ENCODE measurements at places on chromosomes 7 and 10.

- H3K4me3 ChIP-seq = peak overlapping the region; percentile 25
- peaks cover 30% of the 10 kb centered on the region for H3K4me1 ChIP-seq
- no peaks in the 10 kb centered on the region for H3K27me3 ChIP-seq
- peak overlapping the region; percentile 76 for H3K27ac ChIP-seq
- no peaks in the 10 kb centered on the region for H3K36me3 ChIP-seq
Observed at GRCh38 chr7:151851782-151852181, 25.1 kb downstream of the PRKAG2 start.

GRCh38 chr7:103380395-103381191 is 33.1 kb downstream of the PSMC2 start:
- no peak overlapping the region for H3K4me3 ChIP-seq
- no peak for DNase-seq
- H3K27me3 ChIP-seq = peaks cover 5% of the 10 kb centered on the region
- H3K36me3 ChIP-seq = no peaks in the 10 kb centered on the region
- no peaks in the 10 kb centered on the region for H3K4me1 ChIP-seq

DNA sequence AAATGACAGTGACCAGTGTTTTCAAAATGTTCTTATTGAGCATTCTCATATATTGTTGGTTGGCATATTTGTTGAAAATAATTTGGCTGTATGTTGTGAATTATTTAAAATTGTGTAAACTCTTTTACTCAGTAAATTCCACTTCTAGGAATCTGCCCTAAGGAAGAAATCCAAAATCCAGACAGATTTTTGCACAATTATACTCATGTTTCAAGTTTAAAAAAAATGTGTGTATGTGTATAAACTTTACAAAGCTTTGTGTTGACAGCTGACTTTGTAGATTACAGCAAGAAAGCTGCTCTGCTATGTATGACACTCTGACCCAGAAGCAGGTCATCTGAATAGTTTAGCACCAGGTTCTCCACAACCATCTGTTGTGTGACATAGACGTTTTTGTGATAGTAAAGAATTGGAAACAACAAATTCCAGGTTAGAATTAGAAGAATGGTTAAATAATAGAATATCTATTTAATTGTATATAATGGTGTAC is 21.6 kb downstream of the KIFBP start:
- H3K27me3 ChIP-seq = no peaks in the 10 kb centered on the region
- H3K4me1 ChIP-seq = no peaks in the 10 kb centered on the region
- DNase-seq = no peak

DNA sequence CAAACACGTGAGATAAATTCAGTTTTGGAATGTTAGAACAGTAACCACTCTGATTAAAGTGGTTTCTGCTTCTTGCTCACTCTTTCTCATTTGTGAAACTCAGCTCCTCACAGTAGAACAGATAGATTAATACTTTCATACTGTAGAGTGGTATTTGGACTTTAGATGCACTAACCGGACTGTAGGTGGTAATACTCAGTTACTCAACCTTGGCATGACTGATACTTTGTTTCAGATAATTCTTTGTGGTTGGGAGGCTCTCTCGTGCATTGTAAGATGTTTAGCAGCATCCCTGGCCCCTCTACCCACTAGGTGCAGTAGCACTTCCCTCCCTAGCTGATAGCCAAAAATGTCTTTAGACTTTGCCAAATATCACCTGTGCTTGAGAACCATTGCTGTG is 37.6 kb downstream of the MCU start:
- H3K4me3 ChIP-seq = no peak overlapping the region
- no peaks in the 10 kb centered on the region for H3K36me3 ChIP-seq
- H3K27ac ChIP-seq = no peak overlapping the region
- H3K4me1 ChIP-seq = no peaks in the 10 kb centered on the region
- DNase-seq = no peak
- no peaks in the 10 kb centered on the region for H3K27me3 ChIP-seq

DNA sequence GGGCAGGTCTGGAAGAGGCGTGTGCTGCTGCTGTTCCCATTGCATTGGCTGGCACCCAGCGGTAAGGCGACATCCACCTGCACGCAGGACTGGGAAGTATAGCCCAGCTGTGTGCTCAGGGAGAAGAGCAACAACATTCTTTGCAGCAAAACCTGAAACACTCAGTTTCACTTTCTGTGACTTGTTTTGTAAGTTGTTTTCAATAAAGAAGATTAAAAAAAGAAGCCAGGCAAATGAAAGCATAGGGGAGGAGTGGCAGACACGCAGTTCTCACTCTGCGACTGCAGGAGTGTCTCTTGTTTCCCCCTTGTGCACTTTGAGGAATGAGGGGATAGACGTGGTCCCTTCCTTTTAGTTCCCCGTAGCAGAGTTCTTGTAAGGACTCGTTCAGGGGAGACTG is 5.8 kb downstream of the FBH1 start:
- H3K36me3 ChIP-seq = peaks cover 26% of the 10 kb centered on the region
- no peak overlapping the region for H3K27ac ChIP-seq
- DNase-seq = no peak
- H3K4me3 ChIP-seq = no peak overlapping the region
- H3K4me1 ChIP-seq = peaks cover 24% of the 10 kb centered on the region

DNA sequence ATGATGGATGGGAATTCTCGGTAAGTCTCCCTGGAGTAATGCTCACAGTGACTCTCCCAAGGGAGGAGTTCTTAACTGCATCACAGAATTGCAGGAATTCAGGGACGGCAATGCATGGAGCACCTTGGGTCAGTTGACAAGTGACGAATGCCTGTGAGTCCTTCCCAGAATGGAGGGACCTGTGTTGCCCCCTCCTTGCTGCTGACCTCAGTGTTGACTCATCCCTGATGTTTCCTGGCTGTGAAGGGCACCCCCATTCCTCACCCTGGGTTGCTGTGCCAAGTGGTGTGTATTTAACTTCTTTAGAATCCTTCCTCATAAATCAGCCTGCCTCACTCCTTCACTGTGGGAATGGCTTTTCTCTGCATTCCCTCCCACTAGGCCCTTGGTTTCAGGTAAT is 98.9 kb downstream of the LRMDA start:
- no peak overlapping the region for H3K27ac ChIP-seq
- no peaks in the 10 kb centered on the region for H3K36me3 ChIP-seq
- no peaks in the 10 kb centered on the region for H3K4me1 ChIP-seq
- DNase-seq = no peak
- H3K27me3 ChIP-seq = no peaks in the 10 kb centered on the region

DNA sequence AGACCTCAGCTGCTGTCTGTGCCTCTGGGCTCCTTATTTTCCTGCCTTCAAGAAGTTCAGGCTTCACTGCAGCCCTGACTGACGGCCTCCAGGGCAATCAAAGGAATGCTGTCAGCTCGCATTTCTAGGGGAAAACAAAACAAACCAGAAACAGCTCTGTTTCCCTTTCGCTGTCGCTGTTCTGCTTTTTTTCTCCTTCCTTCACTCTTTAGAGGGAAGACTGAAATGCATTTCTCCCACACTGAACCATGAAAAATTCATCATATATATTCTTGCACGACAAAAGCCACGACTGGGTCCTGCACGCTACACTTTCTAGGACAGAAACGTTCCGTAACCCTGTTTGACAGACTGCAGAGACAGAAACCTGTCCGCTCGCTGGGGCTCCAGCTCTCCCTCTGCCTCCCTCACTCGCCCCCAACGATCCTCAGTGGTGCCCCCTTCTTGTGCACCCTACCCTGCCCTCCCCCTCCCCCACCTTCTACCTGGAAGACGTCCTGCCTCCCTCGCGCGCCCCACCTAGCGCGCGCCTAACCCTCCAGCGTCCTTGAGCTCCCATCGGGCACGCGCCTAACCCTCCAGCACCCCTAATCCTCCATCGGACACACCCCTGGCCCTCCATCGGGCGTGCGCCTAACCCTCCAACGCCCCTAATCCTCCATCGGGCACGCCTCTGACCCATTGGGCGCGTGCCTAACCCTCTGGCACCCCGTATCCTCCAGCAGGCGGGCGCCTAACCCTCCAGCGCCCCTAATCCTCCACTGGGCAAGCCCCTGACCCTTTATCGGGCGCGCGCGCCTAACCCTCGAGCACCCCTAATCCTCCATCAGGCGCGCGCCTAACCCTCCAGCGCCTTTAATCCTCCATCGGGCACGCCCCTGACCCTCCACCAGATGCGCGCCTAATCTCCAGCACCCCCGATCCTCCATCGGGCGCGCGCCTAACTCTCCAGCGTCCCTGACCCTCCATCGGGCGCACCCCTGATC is 37.1 kb downstream of the SVOPL start:
- H3K36me3 ChIP-seq = no peaks in the 10 kb centered on the region
- H3K4me1 ChIP-seq = peaks cover 8% of the 10 kb centered on the region
- H3K4me3 ChIP-seq = peak overlapping the region; percentile 47
- H3K27ac ChIP-seq = no peak overlapping the region
- DNase-seq = no peak

GRCh38 chr7:137943132-137943551 is 58.7 kb downstream of the CREB3L2 start:
- no peaks in the 10 kb centered on the region for H3K36me3 ChIP-seq
- H3K4me3 ChIP-seq = no peak overlapping the region
- DNase-seq = no peak
- H3K27me3 ChIP-seq = no peaks in the 10 kb centered on the region
- peaks cover 28% of the 10 kb centered on the region for H3K4me1 ChIP-seq

DNA sequence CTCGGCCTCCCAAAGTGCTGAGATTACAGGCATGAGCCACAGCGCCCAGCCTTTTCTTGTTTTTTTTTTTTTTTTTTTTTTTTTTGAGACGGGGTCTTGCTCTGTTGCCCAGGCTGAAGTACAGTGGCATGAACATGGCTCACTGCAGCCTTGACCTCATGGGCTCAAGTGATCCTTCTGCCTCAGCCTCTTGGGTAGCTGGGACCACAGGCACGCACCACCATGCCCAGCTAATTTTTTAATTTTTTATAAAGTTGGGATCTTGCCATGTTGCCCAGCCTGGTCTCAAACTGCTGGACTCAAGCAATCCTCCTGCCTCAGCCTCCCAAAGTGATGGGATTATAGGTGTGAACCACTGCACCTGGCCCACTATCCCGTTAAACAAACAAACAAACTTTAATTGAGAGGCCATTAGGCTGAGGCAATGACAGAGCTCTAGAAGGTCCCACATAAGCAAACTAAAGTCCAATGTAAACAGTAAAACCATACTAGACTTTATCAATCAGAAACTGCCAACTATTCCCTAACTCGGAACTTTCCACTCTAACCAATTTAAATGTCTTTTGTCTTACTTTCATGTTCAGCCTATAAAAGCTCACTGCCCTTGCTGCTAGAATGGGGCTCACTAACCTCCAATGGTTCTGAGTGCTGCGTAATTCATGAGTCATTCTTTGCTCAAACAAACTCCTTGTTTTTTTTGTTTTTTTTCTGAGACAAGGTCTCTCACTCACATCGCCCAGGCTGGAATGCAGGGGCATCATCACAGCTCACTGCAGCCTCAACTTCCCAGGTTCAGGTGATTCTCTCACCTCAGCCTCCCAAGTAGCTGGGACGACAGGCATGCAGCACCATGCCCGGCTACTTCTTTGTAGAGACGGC is 1.9 kb downstream of the DHX32 start:
- no peak overlapping the region for H3K4me3 ChIP-seq
- no peak for DNase-seq
- H3K27ac ChIP-seq = no peak overlapping the region
- no peaks in the 10 kb centered on the region for H3K27me3 ChIP-seq
- no peaks in the 10 kb centered on the region for H3K4me1 ChIP-seq
- peaks cover 17% of the 10 kb centered on the region for H3K36me3 ChIP-seq

DNA sequence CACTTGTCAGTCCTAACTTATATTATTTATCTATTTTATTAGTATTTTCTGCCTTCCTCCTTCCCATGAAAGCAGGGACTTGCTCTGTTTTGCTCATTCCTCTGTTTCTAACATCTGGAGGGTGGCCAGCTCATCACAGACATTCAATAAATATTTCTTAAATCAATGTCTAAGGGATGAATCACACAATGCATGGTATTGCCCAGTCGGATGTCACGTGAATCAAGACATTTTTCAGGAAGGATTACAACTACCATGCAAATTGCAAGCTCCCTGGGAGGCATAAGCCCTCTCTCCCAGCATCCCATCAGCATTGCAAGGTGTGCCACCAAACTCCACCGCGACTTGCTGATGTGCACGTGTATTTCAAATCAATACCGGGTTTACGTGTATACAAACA is 146.6 kb upstream of the RNF32 start:
- H3K4me3 ChIP-seq = no peak overlapping the region
- no peaks in the 10 kb centered on the region for H3K27me3 ChIP-seq
- no peak for DNase-seq

- no peaks in the 10 kb centered on the region for H3K36me3 ChIP-seq
- no peak overlapping the region for H3K27ac ChIP-seq
- H3K4me1 ChIP-seq = no peaks in the 10 kb centered on the region
- DNase-seq = no peak
Observed at GRCh38 chr7:114791771-114792170, 130.1 kb upstream of the MDFIC start.

- H3K27ac ChIP-seq = no peak overlapping the region
- DNase-seq = no peak
- no peaks in the 10 kb centered on the region for H3K4me1 ChIP-seq
- H3K27me3 ChIP-seq = no peaks in the 10 kb centered on the region
- peaks cover 48% of the 10 kb centered on the region for H3K36me3 ChIP-seq
Observed at GRCh38 chr10:38038932-38039245, 28.4 kb downstream of the ZNF33A start.

GRCh38 chr7:129150199-129150996 is 5.9 kb downstream of the TSPAN33 start:
- DNase-seq = no peak
- H3K4me3 ChIP-seq = no peak overlapping the region
- H3K27me3 ChIP-seq = peaks cover 21% of the 10 kb centered on the region

DNA sequence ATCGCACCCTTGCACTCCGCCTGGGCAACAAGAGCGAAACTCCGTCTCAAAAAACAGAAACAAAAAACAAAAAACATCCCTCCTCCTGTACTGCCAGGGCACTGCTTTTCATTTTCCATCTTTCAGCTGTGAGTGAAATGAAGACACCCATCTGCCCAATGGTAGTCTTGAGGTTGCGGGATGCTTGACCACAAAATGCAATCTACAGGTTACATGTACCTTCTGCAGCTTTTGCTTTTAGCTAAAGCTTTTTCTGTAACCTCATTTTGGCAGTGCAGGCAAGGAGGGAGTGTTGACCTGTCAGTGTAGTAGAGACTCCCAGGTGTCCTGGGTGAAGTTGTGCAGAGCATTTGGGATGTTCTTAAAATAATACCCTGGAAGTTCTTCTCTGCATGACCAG is 476.5 kb downstream of the CALN1 start:
- H3K36me3 ChIP-seq = no peaks in the 10 kb centered on the region
- H3K4me1 ChIP-seq = no peaks in the 10 kb centered on the region
- no peak overlapping the region for H3K27ac ChIP-seq
- DNase-seq = no peak

GRCh38 chr10:78774999-78775711 is 293.6 kb upstream of the ZMIZ1 start:
- H3K4me3 ChIP-seq = no peak overlapping the region
- no peaks in the 10 kb centered on the region for H3K36me3 ChIP-seq
- DNase-seq = no peak
- no peaks in the 10 kb centered on the region for H3K27me3 ChIP-seq
- peaks cover 27% of the 10 kb centered on the region for H3K4me1 ChIP-seq

GRCh38 chr10:122530177-122530576 is 30.4 kb upstream of the DMBT1 start:
- no peak for DNase-seq
- H3K4me1 ChIP-seq = no peaks in the 10 kb centered on the region
- H3K36me3 ChIP-seq = no peaks in the 10 kb centered on the region
- no peak overlapping the region for H3K27ac ChIP-seq
- H3K27me3 ChIP-seq = no peaks in the 10 kb centered on the region
